HepG2 (cell line): ENCODE measurements at places on chromosomes 6 and 20.

GRCh38 chr20:50019466-50020256 lies 36.9 kb downstream of the SNAI1 start:
- no peaks in the 10 kb centered on the region for H3K36me3 ChIP-seq
- no peaks in the 10 kb centered on the region for H3K27me3 ChIP-seq
- no peak for DNase-seq

GRCh38 chr6:46098678-46099077 lies 31.1 kb upstream of the ENPP4 start:
- no peak overlapping the region for H3K4me3 ChIP-seq
- no peak overlapping the region for H3K27ac ChIP-seq
- no peaks in the 10 kb centered on the region for H3K27me3 ChIP-seq

DNA sequence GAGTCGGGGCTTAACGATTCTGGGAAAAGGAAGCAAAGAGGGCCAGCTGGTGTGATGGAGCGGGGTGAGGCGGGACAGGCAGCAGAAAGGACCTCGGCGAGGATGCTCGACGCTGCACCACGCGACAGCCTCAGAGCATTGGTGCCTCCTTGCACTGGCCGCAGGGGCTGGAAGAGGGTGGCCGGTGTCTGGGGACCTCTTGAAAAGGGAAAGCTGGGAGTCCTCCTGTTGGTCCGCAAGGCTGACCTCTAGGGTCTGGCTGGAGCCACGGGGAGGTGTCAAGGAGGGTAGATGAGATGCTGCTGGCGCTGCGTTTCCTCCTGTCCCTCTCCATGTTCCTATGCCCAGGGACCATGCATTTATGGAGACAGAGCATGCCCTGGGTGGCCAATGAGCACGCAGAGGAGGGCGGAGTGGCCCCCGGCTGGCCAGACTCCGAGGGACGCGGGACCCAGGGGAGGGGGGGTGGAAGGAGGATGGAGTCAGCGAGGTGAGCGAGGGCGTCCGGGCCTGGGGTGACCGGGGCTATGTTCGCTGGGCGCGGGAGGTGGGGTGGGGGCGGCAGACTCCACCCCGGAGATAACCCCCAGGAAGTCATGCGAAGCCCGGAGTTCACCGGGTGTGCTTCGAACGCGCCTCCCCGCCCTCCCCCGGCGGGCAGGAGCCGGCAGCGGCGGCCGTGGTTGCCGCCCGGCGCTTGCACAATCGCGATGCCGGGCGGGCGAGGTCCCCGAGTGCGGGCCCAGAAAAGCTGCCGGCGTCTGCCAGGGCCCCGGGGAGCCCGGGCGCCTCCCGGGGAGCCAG lies at the start of gene CYP24A1:
Gene CYP24A1, minus strand, starts transcription at position 334 of the 804 bp plus-strand sequence. CDS start 407 bp downstream, outside the sequence.
- peaks cover 82% of the 10 kb centered on the region for H3K4me1 ChIP-seq
- peak; percentile 80 for DNase-seq
- peak within 1 kb of the TSS; percentile 1 for H3K27ac ChIP-seq
- no peaks in the 10 kb centered on the region for H3K36me3 ChIP-seq

GRCh38 chr20:2132461-2132901 lies 30.9 kb downstream of the STK35 start:
- H3K4me1 ChIP-seq, result peaks cover 18% of the 10 kb centered on the region
- H3K27me3 ChIP-seq, result no peaks in the 10 kb centered on the region

- no peak overlapping the region for H3K27ac ChIP-seq
- no peaks in the 10 kb centered on the region for H3K4me1 ChIP-seq
Measured at GRCh38 chr20:15740046-15740775, 833.0 kb downstream of the KIF16B start.

- H3K4me3 ChIP-seq, result no peak within 1 kb of the TSS
- DNase-seq, result no peak
- no peaks in the 10 kb centered on the region for H3K27me3 ChIP-seq
- H3K27ac ChIP-seq, result no peak within 1 kb of the TSS
- peaks cover 11% of the 10 kb centered on the region for H3K36me3 ChIP-seq
Measured at GRCh38 chr20:37521061-37521771, at the start of gene NNAT. TSS of gene NNAT (plus strand) at chr20:37521250. CDS start at chr20:37521332, 82 bp downstream.
